ENCODE measurements at places on chromosomes 4 and X. TPM values are rescaled to one million over a fixed set of nuclear protein-coding genes. Genes with fewer than 3 reads are reported as not detected.

Gene SLITRK2
- not detected for total RNA-seq

Gene DCX
- total RNA-seq, result not detected

Gene SLC16A2
- total RNA-seq, result 0.65 TPM

Gene ARX
- total RNA-seq, result not detected

Gene GPR50
- total RNA-seq, result not detected

Gene ADH1A
- not detected for total RNA-seq

Gene RRH
- 0.42 TPM for total RNA-seq

GRCh38 chr4:151325111-151325948, at the start of gene SH3D19:
Gene SH3D19 (minus strand): TSS chr4:151325605. CDS start chr4:151325352, 253 bp downstream.
- H3K27me3 ChIP-seq, result peaks cover 54% of the 10 kb centered on the region
- peak within 1 kb of the TSS; percentile 71 for H3K4me3 ChIP-seq
- H3K36me3 ChIP-seq, result no peaks in the 10 kb centered on the region
- peaks cover 13% of the 10 kb centered on the region for H3K4me1 ChIP-seq
- DNase-seq, result no peak

DNA sequence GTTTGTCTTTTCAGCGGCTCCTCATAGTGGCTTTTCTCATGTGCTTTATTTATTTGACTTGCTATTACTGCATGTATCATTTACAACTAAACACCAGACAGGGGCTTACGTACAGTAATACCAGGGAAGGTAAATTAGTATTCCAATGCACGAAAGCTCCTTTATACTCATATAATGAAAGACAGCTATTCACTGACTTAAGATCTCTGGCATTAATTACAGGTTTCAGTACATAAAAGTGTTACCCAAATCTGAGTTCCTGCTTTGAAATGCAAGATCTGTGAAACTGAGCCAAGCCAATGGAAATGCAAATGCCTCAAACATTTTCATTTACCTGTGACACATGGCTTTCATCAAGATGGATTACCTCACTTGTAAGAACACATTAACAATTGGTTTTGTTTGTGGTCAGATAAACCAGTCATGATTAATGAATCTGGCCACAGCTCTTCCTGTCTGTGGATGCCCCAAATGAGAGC, 107.2 kb downstream of the ANAPC4 start:
- no peak overlapping the region for H3K27ac ChIP-seq
- no peaks in the 10 kb centered on the region for H3K36me3 ChIP-seq
- no peak overlapping the region for H3K4me3 ChIP-seq
- no peaks in the 10 kb centered on the region for H3K4me1 ChIP-seq
- peaks cover 10% of the 10 kb centered on the region for H3K27me3 ChIP-seq

DNA sequence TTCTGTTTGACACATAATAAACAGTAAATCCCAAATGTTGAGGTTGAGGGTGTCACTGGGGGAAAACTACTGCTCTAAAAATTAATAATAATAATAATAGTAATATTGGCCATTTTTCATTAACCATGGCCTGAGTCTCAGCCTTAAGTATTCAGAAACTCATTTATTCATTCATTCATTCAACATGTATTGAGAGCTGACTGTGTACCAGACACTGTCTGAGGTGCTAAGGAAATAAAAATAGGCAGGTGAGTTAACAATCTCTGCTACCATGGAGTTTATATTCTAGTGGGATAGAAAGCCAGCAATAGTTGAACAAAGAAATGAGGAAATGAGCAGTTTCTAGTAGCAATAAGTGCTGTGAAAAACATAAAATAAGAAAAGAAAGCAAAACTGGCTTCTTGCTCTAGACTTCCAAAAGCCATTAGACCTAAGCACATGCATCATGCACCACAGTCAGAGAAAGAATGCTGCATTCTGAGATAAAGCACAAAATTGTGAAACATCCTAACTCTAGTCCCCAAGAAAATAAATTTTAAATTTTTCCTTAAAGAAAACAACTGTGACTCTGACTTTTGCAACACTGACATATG, 278.7 kb downstream of the RCHY1 start:
- peaks cover 6% of the 10 kb centered on the region for H3K27me3 ChIP-seq
- H3K4me3 ChIP-seq, result no peak overlapping the region
- H3K4me1 ChIP-seq, result no peaks in the 10 kb centered on the region
- no peak overlapping the region for H3K27ac ChIP-seq
- no peaks in the 10 kb centered on the region for H3K36me3 ChIP-seq

DNA sequence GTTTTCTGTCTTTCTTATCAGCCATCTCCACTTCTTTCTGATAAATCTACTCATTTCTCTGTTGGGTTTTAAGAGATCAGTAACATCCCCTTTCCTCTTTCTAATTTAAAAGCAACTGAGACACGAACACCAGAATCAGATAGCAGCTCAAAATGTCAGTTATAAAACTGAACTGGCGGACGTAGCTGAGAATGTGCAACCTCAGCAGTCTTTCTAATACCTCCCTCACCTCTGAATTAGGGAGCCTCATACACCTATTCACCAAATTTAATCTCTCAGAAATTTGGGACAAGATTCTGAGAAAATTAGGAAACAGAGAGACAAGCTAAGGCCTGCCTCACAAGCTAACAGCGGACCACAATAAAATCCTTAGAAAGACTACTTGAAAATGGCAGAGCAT, 52.0 kb upstream of the ACSL4 start:
- H3K27ac ChIP-seq, result no peak overlapping the region
- no peak for DNase-seq
- H3K27me3 ChIP-seq, result no peaks in the 10 kb centered on the region
- H3K4me3 ChIP-seq, result no peak overlapping the region

GRCh38 chrX:44012484-44013096, 39.4 kb upstream of the NDP start:
- no peak overlapping the region for H3K4me3 ChIP-seq
- DNase-seq, result no peak
- H3K36me3 ChIP-seq, result no peaks in the 10 kb centered on the region
- no peaks in the 10 kb centered on the region for H3K27me3 ChIP-seq

GRCh38 chr4:122948671-122949070, 26.3 kb upstream of the NUDT6 start:
- DNase-seq, result no peak
- no peaks in the 10 kb centered on the region for H3K27me3 ChIP-seq
- H3K36me3 ChIP-seq, result peaks cover 59% of the 10 kb centered on the region
- no peak overlapping the region for H3K27ac ChIP-seq
- no peak overlapping the region for H3K4me3 ChIP-seq

- peaks cover 8% of the 10 kb centered on the region for H3K4me1 ChIP-seq
- no peaks in the 10 kb centered on the region for H3K36me3 ChIP-seq
- no peak overlapping the region for H3K4me3 ChIP-seq
- H3K27ac ChIP-seq, result no peak overlapping the region
Measured at GRCh38 chr4:26452565-26453531, 37.4 kb downstream of the CCKAR start.

DNA sequence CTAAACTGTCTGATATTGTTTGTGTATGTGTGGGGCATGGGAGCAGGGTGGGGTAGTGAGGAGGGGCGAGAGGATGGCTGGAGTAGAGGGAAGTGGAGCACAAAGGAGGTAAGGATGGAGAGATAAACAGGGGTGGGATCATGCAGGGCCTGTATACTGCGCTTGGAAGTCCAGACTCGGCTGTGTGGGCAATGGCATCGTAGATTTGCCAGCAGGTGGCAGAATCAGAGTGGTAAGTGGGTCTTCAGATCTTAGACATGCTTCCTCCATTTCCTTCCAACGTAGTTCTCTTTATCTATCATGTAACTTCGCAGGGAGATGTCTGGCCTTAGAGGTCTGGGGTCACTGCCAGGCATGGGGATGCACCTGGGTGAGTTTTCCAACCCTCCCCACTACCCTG, 155.5 kb downstream of the PDGFRA start:
- H3K27me3 ChIP-seq, result peaks cover 3% of the 10 kb centered on the region
- no peaks in the 10 kb centered on the region for H3K36me3 ChIP-seq
- peak; percentile 10 for DNase-seq
- H3K4me3 ChIP-seq, result no peak overlapping the region
- H3K4me1 ChIP-seq, result no peaks in the 10 kb centered on the region

GRCh38 chr4:2271279-2272025, 9.5 kb upstream of the MXD4 start:
- no peak overlapping the region for H3K4me3 ChIP-seq
- no peaks in the 10 kb centered on the region for H3K4me1 ChIP-seq
- H3K27ac ChIP-seq, result no peak overlapping the region
- no peaks in the 10 kb centered on the region for H3K36me3 ChIP-seq

DNA sequence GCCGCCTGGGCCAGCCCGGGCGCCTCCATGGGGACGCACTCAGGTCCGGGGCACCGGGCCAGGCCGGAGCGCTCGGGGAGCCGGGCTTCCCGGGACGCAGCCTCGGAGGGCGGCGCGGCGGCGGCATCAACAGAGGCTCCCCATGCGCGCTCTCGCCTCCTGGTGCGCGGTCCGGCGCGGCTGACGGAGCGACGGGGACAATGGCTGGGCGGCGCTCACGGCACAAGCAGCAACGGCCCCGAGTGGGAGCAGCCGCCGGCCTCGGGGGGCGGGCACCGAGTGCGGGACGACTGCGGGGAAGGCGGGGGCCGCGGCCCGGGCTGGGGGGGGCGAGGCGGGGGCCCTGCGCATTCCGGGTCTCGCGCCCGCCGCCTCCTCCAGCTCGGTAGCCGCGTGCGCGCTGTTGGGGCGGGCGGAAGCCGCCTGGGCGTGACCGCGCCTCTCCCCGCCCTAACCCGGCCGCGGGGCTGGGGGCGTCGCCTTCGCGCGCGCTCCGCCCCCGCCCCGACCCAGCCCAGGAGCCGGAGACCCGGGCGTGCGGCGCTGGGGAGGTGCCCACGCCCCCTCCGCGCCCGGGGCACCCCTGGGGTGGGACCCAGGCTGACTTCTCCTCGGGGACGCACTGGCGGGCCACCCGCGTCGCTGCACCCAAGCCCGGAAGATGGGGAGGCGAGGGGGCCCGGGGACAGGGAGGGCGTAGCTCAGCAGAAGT, at the start of gene PRKX:
PRKX (minus strand) TSS at position 425 of the 712 bp plus-strand sequence; CDS start at position 29, 396 bp downstream.
- H3K4me3 ChIP-seq, result peak within 1 kb of the TSS; percentile 97
- H3K27ac ChIP-seq, result peak within 1 kb of the TSS; percentile 91
- peak; percentile 68 for DNase-seq
- H3K36me3 ChIP-seq, result no peaks in the 10 kb centered on the region

GRCh38 chrX:111687305-111687704, 6.3 kb downstream of the ALG13 start:
- no peak overlapping the region for H3K27ac ChIP-seq
- no peaks in the 10 kb centered on the region for H3K27me3 ChIP-seq
- no peak for DNase-seq
- H3K4me3 ChIP-seq, result no peak overlapping the region
- peaks cover 4% of the 10 kb centered on the region for H3K36me3 ChIP-seq
- peaks cover 36% of the 10 kb centered on the region for H3K4me1 ChIP-seq

DNA sequence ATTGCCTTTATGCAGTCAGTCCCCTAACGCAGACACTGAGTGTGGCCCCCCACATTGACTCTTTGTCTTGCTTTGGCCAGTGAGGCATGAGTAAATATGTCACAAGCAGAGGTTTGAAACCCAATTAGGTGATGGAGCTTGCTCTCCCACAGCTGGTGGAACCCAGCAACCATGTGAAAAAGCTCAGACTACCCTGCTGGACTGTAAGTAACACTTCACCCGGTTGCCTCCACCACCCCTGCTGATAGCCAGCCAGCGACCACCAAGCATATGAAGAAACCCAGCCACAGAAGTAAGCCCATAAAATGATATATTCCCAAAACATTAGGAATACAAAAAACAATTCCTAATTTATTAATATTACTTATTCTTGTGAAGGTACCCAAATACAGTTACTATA, 21.6 kb upstream of the PDCL2 start:
- peaks cover 5% of the 10 kb centered on the region for H3K4me1 ChIP-seq
- peaks cover 5% of the 10 kb centered on the region for H3K27me3 ChIP-seq
- DNase-seq, result no peak
- H3K27ac ChIP-seq, result no peak overlapping the region
- H3K36me3 ChIP-seq, result no peaks in the 10 kb centered on the region
- H3K4me3 ChIP-seq, result no peak overlapping the region

DNA sequence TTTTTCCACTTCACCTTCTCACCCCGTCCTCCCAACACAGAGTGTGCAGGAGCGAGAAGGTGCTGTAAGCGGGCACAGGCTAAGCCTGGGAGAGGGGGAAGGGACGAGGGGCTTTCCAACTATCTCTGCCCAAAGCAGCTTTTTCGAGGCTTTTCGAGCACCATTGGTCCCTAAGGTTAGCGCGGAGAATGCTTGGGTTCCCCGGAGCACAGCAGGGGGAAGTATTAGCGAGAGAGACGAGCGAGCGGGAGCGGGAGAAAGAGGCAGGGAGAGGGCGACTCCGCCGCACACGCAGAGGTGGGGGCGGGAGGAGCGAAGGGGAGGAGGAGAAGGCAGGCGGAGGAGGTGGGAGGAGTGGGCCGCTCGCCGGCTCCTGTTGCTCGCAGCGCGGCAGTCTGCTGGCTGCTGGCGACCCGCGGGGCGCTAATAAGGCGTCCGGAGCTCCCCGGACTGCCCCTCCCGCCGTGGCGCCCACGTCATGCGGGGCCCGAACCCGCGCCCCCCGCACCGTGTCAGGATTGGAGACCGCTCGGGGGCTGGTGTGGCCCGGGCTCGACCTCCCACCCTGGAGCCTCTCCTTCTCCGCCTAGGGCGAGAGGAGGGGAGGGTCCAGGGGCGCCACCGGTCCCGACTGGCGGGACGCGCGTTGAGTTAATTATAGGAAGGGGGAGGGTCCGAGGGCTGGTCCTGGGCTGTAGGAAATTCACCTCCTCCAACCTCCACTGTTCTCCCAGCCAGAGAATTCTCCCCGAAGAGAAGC, at the start of gene ADAMTS3:
ADAMTS3 (minus strand) TSS at position 263 of the 760 bp plus-strand sequence. CDS start 459 bp downstream, outside the sequence.
- H3K36me3 ChIP-seq, result no peaks in the 10 kb centered on the region
- DNase-seq, result no peak
- peaks cover 33% of the 10 kb centered on the region for H3K4me1 ChIP-seq
- H3K4me3 ChIP-seq, result peak within 1 kb of the TSS; percentile 77
- no peak within 1 kb of the TSS for H3K27ac ChIP-seq
- H3K27me3 ChIP-seq, result peaks cover 38% of the 10 kb centered on the region

GRCh38 chrX:11864171-11864570, 106.1 kb downstream of the MSL3 start:
- no peak overlapping the region for H3K27ac ChIP-seq
- H3K4me1 ChIP-seq, result peaks cover 13% of the 10 kb centered on the region
- no peaks in the 10 kb centered on the region for H3K36me3 ChIP-seq

DNA sequence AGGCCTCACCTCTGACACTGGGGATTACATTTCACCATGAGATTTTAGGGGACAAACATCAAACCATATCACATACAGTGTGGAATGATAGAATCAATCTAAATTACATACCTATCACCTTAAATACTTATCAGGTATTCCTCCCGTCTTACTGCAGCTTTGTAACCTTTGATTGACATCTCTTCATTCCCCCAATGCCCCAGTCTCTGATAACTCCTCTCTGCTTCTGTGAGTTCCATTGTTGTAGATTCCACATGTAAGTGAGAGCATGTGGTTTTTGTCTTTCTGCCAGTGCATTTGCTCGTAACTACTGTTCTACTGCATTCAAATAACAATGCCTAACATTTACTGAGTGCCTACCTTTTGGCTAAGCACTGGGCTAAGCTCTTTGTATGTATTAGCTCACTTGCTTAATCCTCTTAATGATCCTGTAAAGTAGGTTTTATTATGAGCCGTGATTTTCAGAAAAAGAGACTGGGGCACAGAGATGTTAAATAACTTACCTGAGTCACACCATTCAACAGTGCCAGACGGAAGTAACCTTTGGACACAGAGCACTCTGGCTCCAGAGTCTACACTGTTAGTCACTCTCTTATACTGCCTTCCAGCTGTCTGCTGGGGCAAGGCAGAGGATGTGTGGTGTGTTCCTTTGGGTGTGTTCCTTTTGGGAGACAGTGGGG, 63.7 kb upstream of the ESX1 start:
- H3K27me3 ChIP-seq, result no peaks in the 10 kb centered on the region
- H3K27ac ChIP-seq, result no peak overlapping the region
- no peaks in the 10 kb centered on the region for H3K4me1 ChIP-seq
- H3K36me3 ChIP-seq, result no peaks in the 10 kb centered on the region
